Stimulated activated CD4-positive, alpha-beta T cell treated with anti-CD3 and anti-CD28 coated beads, Interleukin-4, amount 100 ng/mL, for 24 hours (primary cell): ENCODE measurements at places on chromosomes 16 and 17.

GRCh38 chr17:17693253-17694168, 12.3 kb downstream of the RAI1 start:
- DNase-seq: no peak

GRCh38 chr17:76446449-76447231, 6.3 kb downstream of the UBE2O start:
- no peak for DNase-seq

DNA sequence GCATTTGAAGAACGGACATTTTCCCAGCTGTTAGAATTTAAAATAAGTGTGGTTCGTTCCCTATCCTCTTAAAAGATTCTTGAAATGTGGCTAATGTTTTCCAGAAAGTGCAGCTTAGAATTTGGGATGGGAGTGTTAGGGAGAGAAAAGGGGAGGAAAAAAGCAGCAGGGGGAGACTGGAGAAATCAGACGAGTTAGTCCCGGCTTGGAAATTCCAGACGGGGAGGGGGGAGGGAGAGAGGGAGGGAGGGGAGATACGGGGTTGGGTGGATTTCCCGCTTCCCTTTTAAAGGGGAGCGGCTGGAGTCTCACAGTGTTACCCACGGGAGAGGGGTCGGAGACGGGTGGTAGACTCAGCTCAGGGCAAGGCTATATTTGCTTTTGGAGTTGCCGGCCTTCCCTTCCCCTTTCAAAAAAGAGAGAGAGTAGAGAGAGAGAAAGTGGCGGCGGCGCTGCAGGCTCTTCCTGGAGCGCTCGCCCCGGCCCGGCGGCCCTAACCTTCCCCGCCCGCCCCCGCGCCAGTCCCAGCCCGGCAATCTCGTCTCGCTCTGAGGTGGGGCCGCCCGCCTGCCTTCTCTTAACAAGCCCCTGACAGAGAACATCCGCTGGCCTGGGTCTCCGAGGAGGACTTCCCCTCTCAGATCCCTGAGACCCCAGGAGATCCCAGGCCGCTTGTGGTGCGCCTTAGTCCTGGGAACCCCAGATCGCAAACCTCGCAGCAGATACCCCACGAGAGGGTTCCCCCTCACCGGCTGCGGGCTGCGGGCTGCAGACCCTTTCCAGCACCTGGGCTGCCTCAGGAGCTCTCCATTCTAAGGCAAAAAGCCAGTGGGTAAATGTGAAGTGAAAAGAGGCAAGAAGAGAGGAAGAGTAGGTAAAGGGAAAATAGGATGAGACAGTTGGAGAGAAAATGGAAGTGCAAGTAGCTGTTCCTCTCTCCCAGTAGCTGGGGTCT, 6.6 kb downstream of the IGF2BP1 start:
- no peak for DNase-seq

GRCh38 chr17:45227101-45227925, 5.6 kb downstream of the FMNL1 start:
- no peak for DNase-seq

DNA sequence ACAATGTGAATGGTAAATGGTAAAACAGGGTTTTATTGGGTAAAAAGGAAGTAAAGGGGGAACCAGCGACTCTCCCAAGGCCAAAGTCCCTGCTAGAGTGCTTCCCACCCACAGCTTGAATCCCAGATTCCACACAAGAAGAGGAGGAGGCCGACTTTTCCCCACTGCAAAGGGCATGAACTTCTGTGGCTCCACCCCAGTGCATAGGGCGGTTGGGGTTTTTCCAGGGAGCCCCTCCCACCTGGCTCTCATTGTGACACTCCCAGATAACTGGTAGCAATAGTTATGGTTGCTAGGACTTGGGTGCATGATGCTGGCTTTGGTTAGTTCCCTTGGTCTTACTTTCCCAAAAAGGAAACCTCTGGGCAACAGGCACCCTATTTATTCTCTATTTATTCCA, 666.0 kb upstream of the CA10 start:
- DNase-seq: no peak

DNA sequence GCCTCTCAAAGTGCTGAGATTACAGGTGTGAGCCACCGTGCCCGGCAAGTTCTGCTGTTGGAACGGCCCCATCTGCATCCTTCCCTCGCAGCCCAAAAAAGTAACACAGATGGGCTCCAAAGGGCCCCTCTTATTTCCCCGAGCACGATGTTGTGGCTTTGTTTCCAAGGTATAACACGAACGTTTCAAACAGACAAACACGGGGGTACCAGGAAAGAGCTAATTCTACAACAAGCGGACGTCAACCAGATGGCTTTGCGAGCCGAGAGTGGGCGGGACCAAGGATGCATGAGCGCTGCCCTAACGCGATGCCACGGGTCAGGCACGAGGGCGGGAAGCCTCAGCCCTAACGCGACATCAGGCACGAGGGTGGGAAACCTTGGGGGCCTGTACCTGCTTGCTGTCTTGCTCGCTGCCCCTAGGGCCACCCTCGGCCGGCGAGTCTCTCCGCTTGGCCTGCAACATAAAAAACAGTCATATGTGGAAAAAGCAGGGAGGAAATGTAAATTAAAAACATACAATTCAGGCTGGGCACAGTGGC, 24.2 kb downstream of the UNKL start:
- DNase-seq: no peak

DNA sequence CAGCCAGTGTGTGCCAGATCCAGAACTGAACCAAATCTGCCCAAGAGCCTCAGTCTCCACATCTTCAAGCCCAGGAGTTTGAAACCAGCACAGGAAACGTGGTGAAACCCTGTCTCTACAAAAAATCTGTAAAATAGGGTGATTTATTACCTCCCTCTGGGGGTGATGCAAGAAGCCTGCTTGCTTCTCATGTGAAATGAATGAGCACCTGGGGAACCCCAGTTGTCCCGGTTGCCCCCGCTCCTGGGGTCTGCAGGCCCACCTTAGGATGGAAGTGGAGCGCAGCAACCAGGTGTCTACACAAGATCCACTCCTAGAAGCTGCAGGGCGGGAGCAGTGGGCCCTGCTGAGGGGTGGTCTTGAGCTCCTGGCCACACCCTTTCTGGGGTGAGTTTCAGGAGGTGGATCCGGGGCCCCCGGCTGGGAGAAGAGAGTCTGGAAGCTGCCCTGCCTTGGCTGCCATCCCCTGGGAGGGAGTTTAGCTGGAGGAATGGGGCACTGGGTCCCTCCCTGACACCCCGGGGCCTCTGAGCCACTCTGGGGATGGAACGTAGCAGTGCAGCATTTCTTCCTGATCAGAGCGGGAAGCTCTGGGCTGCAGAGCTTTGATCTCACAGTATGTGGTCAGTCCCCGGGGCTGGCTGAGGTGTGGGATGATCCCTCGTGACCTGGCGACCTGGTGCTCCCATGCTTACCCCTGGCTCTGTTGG, 117.8 kb downstream of the RAB11FIP4 start:
- DNase-seq: peak; percentile 30

DNA sequence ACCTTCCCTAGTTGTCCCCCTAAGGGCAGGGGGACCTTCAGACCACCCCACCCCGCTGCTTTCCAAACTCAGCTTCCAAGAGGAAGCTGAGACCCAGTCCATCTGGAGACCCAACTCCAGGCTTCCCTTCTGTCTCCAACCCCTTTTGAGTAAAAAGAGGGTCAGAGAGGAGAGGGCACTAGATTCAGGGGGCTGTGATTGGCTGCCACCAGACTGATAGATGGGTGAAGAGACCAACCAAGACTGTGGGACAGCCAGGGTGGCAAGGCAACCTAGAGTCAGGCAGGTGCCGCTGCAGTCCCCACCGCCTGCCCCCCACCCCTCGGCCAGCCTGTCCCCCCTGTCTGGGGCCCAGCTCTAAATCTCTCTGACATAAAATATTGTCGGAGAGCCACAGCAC, 92.5 kb downstream of the SDK2 start:
- no peak for DNase-seq

DNA sequence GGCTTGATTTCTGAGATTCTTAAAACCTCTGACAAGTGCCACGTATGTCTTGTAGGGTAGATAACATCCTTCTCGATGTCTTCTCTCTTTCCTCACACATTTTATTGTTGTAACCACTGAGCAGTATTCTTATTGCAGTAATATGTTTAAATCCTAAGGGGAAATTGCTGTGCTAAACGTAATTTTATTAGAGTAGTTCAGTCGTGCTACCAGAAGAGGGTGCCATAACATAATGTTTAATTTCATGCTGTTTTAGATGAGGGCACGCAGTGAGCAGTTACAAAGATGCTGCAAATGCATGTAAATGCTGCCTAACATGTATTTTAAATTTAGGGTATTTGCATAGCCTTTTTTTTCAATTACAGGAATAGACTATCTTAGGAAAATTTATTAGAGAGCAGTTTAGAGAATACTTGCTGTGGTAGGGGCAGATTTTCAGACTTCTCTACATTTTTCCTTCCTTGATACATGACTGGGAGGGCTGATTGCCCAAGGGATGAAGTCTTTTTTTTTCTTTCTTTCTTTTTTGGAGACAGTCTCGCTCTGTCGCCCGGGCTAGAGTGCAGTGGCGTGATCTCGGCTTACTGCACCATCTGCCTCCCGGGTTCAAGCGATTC, 51.7 kb downstream of the GAN start:
- peak; percentile 9 for DNase-seq

DNA sequence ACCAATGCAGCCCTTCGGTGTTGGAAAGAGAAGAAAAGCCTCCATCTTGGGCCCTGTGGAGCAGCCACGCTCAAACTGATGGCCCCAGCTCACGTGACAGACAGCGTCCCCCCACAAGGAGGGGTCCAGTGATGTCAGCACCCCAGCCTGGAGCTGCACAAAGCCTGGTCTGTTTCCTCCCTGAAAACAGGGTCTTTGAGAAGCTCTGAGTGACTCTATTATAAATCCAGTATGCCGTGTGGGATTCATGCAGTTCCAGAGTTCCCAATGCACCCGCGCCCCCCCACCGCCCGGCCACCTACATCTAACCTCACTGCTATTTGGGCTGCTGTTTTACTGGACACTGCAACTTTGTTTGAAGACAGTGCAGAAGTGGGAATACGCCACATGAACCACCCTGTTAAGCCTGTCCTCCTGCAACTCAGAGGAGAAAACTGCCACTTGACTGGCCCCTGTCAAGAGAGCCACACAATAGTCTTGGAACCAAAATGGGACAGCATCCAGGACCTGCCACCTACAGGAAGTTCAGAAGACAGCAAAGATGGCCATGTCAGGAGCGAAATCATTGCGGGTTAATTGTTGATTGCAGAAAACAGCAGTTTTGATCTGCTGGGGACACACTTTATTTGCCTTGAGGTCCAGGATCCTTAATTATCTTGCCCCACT, 33.1 kb downstream of the PMP22 start:
- no peak for DNase-seq

- DNase-seq: no peak
Measured at GRCh38 chr17:50180111-50180510, 14.3 kb downstream of the SGCA start.

DNA sequence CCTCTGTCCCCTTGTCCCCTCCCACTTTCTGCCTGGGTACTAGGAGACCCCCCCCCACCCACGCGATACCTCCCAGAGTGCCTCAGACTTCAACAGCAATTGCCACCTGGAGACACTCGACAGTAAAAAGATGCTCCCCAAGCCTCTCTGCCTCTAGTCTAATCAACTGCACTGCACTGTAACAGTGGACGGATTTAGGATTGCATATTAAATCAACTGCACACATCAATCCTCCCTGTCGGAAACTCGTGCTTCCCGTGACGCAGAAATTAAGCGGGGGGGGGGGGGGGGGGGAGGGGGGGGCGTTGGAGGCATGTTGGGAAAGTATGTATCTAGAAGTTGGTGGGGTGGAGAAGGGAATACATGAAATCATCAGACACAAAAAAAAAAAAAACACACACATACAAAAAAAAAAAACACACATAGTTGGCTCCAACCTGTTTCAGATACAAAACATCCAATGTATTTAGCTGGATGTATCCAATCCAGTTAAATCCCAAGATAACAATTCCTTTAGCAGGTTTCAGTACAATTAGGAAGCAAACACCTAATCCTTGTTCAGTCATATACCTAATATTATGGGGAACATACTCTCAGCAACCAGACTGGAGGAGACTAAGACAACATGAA, 29.7 kb downstream of the FAM222B start:
- DNase-seq: no peak

GRCh38 chr16:66934138-66934838, at the start of gene CIAO2B:
Gene CIAO2B, minus strand, starts transcription at chr16:66934402. Its CDS starts 38 bp downstream, at chr16:66934364.
- peak; percentile 89 for DNase-seq

GRCh38 chr16:86243571-86244154, 266.7 kb upstream of the FOXF1 start:
- no peak for DNase-seq

DNA sequence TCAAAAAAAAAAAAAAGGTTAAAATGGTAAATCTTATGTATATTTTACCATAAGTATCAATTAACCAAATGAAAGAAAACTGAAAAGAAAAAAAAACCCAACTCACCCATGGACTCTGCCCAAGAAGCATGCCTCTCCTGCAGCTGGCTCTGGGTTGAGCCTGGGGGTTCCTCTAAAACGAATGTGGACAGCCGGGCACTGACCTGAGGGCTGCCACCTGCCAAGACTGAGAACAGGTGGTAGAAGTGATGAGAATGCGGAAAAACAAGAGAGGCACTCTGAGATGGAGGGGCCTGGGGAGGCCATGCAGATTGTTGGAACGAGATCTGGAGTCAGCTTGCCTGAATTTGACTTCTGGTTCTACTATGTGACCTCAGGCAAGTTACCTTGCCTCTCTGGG, 85.5 kb upstream of the MSI2 start:
- no peak for DNase-seq

DNA sequence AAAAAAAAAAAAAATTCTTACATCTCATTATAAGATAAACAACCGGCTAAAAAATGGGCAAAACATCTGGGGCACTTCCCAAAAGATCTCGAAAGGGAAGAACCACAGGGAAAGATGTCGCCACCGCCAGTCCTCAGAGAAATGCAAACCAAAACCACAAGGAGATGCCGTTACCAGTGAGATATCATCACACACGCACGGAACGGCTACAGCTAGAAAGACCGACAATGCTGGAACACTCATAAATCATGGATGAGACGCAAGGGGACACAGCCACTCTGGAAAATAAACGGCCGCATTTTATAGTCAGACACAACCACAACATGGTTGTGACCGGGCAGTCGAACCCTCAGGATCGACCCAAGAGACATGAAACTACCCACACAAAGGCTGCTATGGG, 24.5 kb downstream of the WDR45B start:
- no peak for DNase-seq

GRCh38 chr16:26441178-26441577, 625.5 kb upstream of the C16orf82 start:
- no peak for DNase-seq

GRCh38 chr17:83012200-83012785, 67.1 kb upstream of the METRNL start:
- no peak for DNase-seq

- DNase-seq: no peak
Measured at GRCh38 chr17:44955674-44956425, 8.3 kb upstream of the KIF18B start.

GRCh38 chr16:10971560-10971961, 27.2 kb downstream of the CLEC16A start:
- peak; percentile 56 for DNase-seq
